Dorsolateral prefrontal cortex (tissue), 122 donors: ENCODE measurements at places on chromosomes 16 and 17.

GRCh38 chr17:77717941-77718668 is 240.4 kb upstream of the TNRC6C start:
- DNase-seq = no peak

DNA sequence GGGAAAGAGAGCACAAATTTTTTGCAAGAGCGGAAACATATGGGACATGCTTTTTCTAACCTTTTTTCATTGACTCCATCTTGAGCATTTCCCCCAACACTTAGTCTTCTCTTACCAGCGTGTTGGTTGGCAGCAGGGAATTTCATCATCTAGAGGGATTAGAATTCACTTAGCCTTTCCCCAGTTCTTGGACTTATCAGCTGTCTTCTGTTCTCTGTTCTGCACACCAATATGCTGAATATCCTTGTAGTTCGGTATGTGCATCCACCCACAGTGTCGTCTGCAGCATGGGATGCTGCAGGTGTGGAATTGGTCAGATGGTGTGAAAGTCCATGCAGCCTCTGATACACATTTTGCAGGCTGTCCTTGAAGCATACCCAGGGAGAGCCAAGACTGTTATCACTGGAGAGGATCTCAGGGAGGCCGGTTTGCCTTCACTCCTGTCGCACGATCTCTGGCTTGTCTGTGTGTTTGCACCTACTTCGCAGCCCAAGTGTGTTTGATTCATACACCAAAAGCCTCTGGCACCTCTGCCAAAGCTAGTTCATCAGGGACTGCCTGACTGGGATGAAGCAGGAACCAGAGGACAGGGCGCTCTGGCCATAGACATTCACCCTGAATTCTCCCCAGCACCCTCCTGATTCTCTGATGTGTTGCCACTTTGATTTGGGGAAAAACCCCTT is 93.3 kb downstream of the SOCS1 start:
- no peak for DNase-seq

- DNase-seq = no peak
These were observed 28.7 kb downstream of the MEAK7 start for GRCh38 chr16:84475643-84476240.

DNA sequence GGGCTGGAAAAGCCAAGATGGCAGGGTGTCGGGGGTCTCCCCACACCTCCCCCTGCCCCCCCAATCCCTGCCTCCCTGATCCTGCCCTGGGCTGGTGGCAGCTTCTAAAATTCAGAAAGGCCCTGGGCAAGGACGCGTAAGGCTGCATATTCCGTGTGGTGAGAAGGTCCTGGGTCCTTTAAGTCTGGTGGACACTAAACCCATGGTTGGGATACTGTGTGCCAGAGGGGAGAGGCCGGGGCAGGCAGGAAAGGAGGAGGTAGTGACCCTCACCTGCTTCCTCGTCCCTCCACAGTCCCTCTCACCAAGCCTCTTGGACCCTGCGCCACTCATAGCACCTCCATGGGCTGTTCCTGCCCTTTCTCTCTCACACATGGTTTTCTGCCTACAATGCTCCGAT is 28.8 kb downstream of the PRKAR1A start:
- no peak for DNase-seq

DNA sequence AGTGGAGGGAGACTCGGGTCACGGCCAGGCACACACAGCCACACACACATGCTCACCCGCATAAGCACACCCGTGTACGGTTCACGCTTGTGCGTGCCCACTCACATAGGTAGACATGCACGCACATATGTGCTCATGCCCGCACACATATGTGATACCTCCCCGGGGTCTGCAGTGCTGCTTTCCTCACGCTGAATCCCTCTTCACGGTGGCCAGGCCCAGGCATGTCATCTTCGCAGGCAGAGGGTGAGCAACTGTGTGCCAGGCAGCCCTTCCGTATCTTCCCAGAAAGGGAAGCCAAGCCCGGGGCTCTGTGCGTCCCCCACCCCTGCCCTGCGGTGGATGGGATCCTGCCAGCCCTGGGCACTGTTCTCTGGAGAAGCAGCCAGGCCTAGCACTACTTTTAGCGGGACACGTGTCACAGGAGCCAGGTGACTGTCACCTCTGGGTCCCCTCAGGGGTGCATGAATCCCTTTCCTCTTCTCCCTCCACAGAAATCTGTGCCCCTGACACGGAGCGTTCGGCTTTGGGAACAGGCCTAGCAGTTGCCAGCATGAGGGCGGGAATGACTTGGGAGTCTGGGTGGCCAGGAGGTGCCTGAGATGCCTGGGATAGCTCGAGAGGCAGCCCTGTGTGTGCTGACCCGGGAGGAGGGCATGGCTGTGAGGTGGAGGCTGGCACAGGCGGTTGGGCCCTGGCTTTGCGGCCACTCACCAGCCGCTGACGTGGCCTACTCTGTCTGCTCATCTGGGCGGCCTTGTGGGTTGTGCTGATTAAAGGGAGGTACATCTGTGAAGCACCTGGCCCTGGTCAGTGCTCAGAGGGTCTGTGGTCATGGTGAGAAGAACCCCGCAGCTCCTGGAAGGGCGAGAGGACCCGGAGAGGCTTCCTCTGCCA is 47.5 kb downstream of the BAIAP2 start:
- no peak for DNase-seq

- DNase-seq = no peak
These were observed 91.5 kb downstream of the NPIPB11 start for GRCh38 chr16:29315046-29315445.

GRCh38 chr16:70695331-70696070 is 9.6 kb upstream of the MTSS2 start:
- DNase-seq = no peak

- DNase-seq = no peak
These were observed 8.4 kb downstream of the TSPOAP1 start for GRCh38 chr17:58320163-58320558.

DNA sequence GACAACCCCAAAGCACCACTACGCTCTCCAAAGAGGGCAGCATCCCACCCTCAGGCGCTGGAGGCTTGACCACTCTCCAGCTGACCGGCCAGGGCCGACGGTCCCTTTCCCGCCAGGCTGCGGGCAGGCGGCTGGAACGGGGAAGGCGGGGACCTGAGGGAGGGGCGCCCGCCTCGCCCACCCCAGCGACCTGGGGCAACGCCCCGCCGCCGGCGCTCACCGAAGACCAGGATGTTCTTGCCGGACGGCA is 431 bp downstream of the DYNC1LI2 start:
- DNase-seq = no peak

DNA sequence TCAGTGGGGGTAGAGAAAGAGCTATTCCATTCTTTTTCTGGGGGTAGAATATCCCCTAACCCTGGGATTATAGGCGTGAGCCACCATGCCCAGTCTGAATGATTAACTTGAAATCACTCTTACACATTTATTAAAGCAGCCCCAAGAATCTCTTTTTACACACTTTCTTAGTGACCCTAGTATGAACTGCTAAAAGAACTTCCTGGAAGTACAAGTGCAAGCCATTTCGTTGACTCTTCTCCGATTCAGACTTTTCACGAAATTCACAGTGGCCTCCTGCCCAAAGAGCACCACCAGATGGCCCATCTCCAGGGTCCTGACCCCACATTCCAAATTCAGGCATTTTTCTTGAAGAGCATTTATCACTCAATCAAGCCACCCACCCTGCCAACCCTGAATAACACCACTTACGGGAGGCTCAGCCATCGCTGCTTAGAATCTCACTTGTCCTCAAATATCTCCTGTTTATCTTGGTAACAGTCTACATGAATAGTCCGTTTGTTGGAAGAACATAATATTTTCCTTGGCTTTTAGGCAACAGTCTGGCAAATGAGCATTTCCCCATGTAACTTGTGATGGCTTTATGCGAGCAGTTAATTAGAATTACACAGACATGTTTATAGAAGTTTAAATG is 28.0 kb downstream of the ZNF423 start:
- DNase-seq = no peak

DNA sequence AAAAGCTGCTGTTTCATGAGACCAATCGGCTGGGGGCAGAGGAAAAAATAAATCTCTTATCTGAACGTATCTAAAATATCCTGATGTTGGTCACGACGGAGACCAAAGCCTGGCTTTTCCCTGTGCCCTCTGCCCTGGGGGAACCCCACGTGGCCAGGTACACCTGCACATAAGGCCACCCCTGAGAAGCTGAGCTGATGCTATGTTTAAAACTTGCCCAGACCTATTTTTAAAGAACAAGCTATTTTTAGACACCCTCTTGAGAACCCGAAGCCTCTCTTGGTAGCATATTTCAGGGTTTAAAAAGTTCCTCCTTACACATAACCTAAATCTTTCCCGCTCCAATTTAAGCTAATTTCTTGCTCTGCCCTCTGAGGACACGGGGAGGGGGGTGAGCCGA is 210.4 kb downstream of the GSG1L start:
- DNase-seq = no peak

GRCh38 chr16:59690216-59690615 is 956.1 kb upstream of the GOT2 start:
- DNase-seq = no peak
